ENCODE measurements at places on chromosomes 6 and 20.

DNA sequence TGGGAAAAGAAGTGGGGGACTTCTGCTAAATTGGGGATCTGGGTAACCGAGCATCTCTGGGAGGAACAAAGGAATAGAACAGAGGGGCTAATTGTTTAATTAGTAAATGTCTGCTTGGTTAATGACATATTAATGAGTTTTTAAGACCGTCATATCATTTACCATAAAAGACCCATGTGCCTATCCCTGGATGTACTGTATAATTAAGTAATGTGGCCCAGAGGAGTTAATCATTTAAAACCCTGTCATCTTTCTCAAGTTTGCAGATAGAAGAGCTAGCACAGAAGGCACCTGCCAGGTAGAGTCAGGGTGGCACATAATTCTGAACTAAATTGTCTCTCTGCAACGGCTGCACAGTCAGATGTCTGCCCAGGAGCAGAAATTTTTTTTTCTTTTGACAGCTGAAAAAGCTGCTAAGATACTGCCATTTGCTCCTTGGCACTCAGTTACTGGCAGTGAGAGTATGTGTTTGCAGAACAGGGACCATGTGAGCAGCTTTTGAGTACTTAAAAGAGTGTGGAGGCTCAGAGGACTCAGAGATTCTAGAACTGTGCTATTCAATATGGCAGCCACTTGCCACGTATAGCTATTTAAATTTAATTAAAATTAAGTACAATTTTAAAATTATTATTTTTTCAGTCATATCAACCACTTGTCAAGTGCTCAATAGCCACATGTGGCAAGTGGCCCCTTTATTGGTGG lies 202.7 kb upstream of the SLC35B3 start:
- no peak for DNase-seq

GRCh38 chr20:32991383-32991782 lies 12.8 kb downstream of the SUN5 start:
- DNase-seq, result no peak

GRCh38 chr20:20073801-20074371 lies 21.6 kb downstream of the CFAP61 start:
- no peak for DNase-seq

DNA sequence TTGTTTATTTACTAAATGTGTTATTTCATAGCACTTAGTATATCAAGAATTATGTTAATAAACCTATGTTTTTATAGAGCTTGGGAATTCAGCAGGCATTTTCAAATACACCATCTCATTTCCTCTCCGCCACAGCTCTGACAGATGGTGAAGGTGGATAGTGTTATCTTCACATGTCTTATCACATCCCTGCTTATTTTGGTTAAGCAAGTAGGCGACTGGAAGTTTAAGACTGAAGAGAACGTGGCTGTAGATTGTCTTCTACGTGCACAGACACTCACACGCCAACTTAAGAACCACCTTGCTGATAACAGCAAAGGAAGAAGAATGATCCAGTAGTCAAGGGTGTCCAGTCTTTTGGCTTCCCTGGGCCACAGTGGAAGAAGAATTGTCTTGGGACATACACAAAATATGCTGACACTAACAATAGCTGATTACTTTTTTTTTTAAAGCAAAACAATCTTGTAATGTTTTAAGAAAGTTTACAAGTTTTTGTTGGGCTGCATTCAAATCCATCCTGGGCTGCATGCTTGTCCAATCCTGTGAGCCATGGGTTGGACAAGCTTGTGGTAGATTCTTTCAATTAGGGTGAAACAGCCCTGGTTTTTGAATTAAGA lies 43.3 kb upstream of the SCGN start:
- no peak for DNase-seq

GRCh38 chr20:4171538-4172116 lies 156.3 kb upstream of the RNF24 start:
- no peak for DNase-seq

DNA sequence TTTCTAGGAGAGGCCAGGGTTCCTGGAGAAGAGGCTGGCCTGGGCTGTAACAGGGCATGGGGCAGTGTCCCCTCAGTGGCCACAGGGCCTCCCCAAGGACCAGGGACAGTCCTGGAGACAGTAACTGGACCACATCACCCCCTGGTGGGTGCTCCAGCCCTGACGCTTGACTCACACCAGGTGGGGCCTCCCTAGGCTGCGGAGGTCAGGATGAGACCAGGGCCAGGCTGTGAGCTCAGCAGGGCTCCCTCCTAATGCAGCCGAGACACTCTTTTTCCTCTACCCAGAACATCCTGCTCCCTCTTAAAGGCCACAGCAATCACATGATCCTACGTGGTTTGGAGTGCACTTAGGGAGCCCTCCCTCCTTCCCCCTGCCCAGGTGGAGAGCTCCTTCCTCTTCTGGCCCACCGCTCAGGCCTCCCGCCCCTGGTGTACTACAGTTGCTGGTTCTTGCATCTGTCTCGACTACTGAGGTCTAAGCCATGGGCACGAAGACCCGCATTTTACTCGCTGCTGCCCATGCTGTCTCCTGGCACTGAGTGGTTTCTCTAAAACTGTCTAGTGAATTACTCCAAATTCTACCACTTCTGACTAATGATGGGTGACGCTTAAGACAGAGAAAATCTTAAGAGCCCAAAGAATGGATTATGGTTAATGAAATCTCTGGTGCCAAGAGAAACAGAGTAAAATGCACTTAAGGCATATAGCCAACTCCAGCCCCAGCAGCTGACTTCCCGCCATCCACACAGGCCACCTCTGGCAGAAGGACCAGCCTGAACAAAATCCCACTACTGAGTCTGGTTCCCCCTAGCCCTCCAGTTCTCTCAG lies 166.1 kb upstream of the CST7 start:
- no peak for DNase-seq

DNA sequence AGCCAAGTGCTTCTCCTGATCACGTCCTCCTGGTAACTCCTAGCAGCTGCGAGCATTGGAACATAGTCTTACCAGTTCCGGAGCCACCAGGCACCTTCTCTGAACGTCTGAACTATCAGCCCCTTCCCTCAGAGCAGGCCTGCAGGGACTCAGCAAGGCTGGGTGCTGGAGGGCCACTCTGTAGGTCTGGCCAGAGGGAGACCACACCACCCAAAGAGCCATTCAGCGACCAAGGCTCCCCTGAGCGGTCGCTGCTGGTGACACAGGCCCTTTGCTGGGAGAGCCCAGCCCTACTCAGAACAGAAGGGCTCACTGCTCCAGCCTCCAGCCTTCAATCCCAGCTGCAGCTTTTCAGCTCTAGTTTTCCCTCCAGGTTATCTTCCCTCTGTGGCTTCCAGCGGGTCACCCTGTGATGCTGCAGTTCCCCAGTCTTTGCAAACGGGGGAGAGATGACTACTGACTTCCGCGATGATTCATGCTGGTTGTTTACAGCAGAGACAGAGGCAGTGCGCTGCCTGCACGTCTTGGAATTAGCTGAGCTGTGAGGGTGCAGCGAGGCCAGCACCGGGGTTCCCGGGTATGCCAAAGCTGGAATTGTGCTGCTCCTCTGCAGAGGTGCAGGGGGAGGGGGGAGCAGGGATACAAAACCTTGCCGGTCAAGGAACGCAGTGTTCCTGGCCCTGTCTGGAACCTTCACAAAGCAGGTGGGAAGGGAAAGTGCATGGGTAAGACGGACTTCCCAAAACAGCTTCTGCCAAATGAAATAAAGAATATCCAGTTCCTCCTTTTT lies 161.4 kb downstream of the LY86 start:
- peak; percentile 34 for DNase-seq

Data from kidney epithelial cell (primary cell).